Activated T-cell treated with anti-CD3 and anti-CD28 coated beads, Interleukin-2, amount 50 U/mL, for 72 hours (primary cell): ENCODE measurements at places on chromosomes 5 and 9. TPM values are rescaled to one million over a fixed set of nuclear protein-coding genes. Genes with fewer than 3 reads are reported as not detected.

CTSV gene
- 4.3 TPM for total RNA-seq

MYOT gene
- not detected for total RNA-seq

AQP3 gene
- 17.8 TPM for total RNA-seq

IQGAP2 gene
- 108 TPM for total RNA-seq

ALDOB gene
- total RNA-seq, result not detected

EEIG1 gene
- 59.2 TPM for total RNA-seq

CYSTM1 gene
- total RNA-seq, result 15.3 TPM

ATP6V1G1 gene
- total RNA-seq, result 37.3 TPM

FCN2 gene
- not detected for total RNA-seq
